ENCODE measurements at places on chromosomes 3 and 15.

DNA sequence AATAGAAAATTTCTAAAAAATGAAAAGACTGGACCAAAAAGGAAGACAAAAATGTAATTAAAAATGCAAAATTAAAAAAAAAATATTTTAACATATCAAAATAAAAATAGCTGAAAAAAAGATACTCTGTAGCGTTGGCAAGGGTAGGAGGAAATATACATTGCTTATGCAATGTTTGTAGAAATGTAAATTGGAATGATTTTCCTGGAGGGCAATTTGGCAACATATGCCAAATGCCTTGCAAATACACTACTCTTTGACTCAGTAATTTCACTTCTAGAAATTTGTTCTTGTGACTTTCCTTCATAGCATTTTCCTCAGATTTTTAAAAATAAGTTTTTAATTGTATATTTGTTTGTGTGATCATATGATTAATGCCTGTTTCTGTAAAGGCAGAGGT lies 296.6 kb downstream of the ZNF621 start:
- no peak for DNase-seq

DNA sequence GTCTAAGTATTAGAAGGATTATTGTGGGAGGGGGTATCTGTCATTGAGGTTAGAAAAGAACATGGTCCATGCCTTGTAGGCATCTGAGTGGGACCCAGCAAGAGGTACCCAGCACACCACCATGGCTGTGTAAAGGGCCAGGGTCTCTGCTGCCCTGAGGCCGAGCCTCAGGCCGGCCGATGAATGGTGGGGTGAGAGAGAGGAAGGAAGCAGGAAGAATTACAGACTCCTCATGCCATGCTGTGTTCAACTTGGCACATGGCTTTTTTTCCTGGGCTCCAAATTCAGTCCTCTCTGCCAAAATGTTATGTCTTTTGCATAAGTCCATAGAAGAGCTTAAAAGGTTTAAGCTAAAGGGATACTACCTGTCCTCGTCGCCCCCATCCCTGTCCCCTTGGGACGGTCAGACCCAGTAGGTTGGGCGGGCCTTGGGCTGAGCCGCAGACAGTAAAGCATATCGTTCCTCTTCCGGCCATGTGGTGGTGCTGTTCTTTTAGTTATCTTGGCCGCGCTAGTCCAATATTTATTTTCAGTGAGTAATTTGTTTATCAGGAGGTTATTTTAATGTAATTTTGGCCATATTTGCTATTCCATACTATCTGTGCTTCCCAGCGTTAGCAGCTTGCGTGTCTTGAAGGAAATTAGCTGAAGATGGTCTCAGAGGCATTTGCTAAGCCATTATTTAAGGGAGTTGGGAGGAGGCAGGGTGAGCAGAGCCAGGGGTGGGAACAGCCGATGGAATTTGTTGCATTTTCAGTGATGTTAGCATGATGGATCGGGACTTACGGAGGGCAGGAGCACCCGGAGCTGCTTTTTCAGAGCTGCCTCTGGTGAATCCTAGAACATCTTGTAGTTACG lies 152.4 kb downstream of the AGBL1 start:
- DNase-seq, result peak; percentile 22

DNA sequence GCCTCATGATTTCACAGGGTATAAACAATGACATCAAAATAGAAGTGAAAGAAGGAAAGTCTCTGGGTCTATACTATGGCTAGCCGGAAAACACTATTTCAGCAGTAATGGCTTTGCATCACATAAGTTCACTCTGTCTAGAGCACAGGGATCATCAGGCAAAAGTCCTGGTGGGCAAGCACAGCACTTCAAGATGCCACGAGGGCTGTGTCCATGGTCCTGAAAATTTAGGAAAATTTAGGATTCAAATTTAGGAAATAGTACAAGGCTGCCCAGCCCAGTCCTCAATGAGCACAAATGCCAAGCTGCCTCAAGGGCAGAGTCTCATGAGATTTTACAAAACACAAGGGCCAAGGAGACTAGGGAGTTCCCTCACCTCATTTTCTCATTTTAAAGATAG lies 54.1 kb downstream of the RORA start:
- no peak for DNase-seq

DNA sequence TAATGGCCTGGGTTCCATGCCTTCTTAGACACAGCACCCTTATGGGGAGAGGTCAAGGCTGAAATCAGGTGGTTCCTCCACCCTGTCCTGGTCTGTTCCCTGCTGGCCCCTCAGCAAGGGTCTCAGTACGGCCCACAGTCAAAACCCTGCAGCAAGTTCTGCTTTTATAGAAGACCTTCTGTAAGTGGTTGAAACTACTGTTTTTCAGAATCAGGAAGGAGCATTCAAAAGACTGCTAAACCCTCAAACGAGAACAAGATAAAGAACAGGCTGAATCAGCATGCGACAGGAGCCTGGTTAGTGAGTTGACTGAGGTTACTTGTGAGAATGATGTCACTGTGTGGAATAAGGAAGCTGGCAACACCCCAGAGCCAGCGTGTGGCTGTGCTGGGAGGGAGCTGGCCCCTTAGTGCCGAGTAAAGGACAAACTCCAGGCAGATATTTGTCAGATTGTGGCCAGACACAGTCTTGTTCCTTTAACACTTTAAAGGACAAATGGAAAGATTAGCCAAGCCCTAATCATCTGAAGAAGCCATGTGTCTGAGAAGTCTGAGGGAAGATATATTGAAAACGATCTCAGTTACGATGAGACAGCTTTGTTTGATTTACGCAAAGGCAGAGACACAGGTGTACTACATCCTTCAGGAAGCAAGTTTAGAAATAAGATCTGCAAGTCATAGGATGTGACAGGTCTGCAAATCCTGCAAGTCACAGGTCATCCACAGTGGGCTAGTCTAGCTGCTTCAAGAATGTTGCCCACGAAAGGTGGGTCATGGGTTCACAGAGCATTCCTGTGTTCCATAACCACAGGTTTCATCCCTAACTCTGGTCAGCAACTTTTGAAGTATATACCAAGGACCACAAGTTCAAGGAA lies 54.0 kb downstream of the B3GNT5 start:
- peak; percentile 85 for DNase-seq

DNA sequence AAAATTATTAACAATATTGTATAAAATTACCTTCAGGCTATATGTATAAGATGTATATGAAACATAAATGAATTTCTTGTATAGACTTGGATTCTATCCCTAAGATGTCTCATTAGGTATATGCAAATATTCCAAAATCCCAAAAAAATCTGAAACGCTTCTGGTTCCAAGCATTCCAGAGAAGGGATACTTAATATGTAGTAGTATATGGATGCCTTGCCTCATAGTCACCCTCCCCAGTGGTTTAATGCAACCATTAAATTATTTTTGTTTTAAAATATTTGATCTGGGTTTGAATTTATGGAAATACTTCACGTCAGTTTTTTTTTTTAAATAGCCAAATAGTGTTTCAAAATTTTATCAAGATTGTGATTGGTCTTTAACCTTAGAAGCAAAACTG lies 27.2 kb downstream of the PLCL2 start:
- no peak for DNase-seq

DNA sequence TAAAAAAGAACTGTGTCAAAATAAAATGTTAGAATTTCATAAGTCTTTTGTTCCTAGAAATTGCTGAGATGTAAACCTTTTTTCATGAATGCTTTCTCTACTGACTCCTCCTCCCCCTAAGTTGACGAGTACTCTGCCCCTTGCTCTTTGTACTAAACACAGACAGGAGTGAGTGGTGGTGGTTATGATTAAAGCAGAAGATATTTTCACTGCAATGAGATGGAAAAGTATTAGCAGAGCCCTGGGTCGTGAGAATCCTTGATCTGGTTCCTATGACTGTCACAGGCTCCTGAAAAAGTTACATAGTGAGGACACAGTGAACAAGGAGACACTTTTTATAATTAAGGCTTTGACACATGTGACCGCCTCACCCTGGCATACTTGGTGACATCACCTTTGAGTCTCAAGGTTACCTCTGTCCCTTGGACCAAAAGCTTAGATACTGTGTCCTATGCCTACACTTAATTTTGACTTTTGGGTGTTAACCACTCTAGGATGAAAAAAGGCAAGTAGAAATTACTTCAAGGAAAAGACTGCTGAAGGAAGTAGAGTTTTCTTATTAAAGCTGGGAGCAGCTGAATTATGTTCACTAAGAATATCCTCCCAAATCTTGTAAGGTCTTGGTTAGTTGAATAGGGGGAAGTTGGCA lies 130.4 kb upstream of the LYSMD4 start:
- no peak for DNase-seq

GRCh38 chr3:16392717-16393116 lies 120.8 kb downstream of the RFTN1 start:
- no peak for DNase-seq

GRCh38 chr3:123120573-123120972 lies 53.7 kb downstream of the PDIA5 start:
- no peak for DNase-seq

DNA sequence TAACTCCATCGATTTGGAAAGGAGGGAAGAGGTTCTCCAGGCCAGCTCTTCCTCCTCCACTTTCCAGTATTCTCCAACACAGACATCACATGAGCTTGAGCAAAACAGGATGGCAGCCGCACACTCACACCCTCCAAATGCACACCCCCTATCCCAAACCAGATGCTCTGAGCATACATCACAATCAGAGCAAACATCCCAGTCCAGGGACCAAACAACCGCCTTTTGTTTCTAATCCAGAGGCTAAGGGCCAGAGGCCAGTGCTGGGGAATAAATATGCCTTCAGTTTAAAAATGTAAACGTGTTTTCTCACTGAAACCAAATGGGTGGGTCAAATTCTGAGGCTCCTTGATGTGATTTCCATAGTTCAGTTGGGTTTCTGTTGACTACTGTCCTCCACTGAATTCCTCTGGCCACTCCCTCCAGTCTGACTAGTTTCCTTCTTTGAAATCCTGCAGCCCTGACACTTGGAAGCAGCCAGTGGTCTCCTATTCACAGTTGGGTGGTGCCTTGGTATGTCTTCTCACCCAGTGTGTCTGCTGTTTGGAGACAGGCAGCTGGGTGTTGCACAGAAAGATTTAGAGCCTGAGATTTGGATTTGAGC lies 19.2 kb upstream of the MFGE8 start:
- DNase-seq, result no peak

DNA sequence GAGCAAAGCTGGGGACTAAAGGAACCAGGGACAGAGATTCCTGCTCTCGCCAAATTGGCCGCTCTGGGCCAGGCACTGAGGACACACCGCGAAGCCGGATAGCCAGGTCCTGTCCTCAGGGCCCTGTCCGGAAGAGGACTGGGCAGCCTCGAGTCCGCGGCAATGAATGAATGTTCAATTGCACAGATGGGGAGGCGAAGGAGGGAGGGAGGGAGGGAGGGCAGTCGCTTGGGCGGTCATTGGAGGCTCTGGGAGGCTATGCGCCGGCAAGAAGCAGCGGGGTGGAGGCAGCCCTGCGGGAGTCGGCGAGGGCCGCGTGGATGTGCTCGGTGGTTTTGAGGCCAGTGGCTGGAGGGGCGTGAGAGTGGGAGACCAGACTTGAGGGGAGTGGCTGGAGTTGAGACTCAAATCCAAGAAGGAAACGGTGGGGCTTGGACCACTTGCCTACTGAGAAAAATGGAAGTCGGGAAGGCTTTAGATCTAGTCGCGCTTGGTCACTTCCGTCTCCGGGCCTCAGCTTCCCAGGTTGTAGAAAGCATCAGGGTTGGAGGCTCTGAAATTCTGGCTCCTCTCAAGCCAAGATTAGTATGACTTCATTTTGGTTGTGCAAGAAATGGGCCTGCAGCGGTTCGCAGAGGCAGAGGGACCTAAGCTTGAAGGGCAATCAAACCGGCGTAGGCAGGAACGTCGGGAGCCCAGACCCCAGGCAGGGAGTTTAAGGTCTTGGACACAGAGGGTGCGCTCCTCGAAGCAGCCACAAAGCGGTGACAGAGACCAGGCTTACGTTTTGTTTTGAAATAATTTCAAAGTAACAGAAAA lies 21.1 kb upstream of the PLXND1 start:
- peak; percentile 81 for DNase-seq

DNA sequence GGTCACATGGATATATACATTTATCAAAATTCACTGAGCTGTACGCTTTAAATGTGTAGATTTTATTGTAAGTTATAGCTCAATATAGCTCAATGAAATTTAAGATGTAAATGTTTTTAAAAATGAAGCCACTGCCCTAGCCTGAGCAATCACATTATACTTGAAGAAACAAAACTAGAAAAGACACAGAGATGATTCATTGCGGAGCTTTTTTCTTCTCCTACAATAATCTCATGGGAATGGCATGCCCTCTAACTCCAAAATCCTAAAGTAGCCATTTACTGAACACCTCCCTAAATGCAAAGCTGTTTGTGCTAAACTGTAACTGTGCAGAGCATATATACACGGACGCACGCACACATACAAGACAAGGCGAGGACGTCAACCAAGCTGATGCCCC lies 84.2 kb downstream of the MYO9A start:
- peak; percentile 22 for DNase-seq

- DNase-seq, result no peak
Measured at GRCh38 chr15:53978253-53978906, at the start of gene UNC13C. UNC13C (plus strand) TSS chr15:53978441; CDS start chr15:54012904, 34,463 bp downstream.

All from astrocyte of the spinal cord (primary cell).